ENCODE measurements at places on chromosomes 1 and 21.

DNA sequence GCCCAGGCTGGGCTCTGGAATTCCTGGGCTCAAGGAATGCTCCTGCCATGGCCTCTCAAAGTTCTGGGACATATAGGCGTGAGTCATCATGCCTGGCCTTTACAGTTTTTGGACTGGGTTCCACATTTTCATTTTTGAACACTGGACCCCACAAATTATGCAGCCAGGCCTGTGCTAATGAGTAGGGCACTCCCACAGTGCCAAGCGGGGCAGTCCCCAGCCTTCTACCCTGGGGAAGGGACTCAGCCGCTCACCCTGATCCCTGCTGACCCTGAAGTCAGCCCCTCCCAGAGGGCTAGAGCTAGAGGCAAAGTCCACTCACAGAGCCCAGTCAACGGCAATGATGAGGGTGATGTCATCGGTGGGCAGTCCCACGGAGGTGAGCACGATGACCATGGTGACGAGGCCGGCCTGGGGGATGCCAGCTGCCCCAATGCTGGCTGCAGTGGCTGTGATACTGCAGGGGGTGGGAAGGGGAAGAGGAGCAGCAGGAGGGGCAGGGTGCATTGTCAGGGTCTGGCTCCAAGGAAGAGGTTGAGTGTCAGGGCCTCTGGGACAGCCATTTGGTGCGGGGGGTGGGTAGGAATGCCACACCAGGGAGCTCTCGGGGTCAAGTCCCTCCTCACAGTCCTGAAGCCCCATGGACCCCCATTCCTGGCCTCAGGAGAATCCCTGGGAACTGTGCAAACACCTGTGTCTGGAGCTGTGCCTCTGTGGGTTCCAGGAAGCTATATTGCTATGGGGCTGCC is 27.6 kb downstream of the PODN start:
- DNase-seq = no peak

DNA sequence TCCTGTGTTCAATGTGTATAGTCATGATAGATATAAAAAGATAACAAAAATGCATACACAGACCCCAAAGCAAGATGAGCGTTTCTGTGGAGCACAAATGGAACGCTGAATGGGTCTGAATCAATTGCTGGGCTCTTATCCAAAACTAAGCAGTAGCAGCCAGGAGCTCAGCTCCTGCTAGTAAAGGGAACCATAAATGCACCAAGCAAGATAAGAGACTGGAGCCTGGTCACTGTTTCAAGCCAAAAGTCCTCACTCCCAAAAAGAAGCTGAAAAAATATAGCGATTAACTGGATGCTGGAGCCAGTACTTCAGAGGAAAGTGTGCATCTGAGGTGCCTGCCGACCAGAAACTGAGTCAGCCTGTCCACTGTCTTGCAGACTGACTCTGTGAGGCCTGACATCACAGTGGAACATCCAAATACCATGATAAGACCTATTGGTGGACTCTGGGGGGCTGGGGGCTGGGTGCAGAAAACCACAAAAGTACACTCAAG is 68.9 kb downstream of the LRRC8C start:
- no peak for DNase-seq

DNA sequence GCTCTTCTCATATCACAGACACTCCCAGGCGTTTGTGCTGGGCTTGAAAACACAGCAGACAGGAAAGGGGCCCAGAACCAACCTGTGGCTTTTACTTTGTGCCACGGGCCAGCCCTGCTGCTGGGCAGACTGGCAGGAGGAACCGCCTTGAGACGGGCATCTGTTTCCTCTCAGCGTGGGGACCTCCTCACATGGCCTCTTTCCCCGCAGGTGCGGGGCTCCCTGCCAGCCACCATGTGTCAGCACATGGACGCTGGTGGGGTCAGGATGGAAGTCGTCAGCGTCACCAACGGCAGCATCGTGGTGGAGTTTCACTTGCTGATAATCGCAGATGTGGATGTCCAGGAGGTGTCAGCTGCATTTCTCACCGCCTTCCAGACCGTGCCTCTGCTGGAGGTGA is 47.8 kb downstream of the UMODL1 start:
- no peak for DNase-seq

DNA sequence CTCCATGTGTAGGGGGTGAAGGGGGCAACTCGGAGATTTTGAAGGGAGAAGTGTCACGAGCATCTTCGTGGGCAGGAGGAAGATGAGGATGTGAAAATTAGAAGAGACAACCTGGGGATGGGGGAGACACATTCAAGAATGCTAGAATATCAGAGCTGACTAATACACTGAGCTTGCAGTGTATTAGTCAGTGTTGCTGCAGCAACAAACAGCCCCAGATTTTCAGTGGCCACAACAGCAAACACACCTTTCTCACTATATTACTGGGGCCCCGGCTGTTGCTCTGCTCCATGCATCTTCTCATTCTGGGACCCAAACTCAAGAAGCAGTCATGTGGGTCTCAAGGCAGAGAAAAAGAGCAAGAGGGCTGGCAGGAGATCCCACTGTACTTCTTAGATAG is 74.8 kb upstream of the SIM2 start:
- no peak for DNase-seq

DNA sequence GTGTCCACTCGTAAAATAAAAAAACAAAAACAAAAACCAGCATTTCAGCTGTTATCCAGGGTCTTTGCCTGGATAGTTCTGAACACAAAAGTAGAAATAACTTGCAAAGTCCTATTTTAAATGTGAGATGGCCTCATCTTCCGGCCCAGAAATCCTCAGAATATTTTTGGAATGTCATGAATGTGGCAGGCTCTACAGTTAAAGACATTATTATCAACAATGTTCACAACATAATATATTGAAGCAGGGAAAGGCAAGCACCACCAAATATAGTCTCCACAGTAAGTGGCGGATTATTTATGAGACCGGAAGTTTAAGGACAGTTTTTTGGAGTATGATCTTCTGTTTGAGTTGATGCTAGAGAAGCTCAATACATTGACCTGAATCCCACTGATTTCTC is 1.2 kb upstream of the C1orf198 start:
- DNase-seq = peak; percentile 25

DNA sequence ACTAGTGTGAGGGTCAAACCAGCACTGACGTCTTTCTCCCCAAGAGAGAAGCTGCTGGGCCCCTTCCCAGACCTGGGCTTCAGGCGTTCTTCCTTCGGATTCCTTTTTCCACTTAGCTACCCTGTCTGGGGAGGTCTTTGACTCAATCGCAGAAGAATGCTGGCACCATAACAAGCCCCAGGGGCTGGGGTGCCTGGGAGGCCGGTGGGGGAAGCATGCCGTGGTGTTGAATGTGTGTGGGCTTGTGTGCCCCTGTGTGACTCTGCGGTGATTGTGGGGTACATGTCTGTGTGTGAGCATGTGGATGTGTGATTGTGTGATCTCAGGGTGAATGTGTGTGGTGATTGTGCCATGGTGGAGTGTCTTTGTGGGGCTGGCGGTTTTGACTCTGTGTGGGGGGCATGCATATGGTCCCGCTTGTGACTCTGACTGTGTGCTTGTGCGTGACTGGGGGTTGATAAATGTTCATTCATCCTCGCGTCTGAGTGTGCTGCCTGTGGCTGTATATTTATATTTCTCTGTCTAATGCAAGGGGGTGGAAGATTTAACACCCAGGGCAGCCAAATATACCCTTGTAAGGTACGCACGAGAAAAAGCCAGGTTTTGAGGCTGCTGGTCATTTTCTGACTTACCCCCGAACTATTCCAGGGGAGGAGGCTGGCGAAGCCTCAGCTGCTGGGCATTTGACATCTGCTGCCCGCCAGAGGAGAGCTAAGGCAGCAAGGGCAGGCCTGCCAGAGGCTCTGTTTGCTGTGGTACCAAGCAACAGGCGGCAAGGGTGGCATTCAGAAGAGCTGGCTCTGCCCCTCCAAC is 1.1 kb upstream of the SYNC start:
- peak; percentile 99 for DNase-seq

DNA sequence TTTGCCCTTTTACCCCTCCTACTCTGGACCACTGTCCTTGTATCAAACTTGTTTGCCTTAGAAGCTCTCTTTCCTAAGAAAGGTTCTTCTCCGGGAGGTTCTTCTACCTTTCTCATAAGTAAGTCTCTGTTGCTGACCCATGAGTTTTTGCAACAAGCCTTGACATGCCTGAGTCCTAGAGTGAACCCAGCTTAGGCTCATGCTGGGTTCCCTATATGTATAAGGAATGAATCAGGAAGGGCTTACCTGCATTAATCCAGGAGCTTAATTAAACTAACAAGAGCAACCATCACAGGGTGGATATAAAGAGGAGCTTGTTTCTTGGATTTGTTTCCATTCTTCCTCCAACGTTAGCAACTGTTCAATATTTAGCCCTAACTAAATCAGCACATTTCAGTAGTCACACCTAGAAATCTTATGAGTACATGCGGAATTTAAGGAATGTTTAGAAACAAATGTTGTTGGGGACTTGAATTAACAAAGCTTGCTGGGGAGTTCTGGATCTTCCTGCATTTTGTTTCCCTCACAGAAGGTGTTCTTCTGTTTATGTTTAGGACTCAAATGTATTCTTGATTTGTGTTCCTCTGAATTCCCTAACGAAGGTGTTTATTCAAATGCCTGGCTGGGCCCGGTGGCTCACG is 64.3 kb upstream of the RAB3GAP2 start:
- DNase-seq = no peak

DNA sequence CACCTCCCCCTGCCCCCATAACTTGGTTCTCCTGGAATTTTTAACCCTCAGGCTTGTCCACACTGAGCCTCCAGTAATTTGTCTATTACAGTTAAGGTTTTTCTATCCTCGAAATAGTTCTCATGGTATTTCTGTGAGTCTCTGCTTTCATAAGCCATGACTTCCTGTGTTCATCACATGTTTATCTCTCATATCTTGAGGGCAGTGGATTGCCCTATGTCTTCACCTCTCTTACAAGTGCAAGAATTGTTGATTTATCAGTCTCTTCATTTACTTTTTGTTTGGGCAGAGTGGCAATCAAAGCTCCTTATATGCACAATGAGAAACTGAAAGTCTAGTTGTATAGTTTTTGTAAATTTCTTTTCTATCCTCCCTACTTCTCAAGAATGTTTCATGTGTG is 328.4 kb downstream of the PLA2G4A start:
- DNase-seq = no peak

GRCh38 chr1:201349092-201349491 is 28.4 kb downstream of the TNNT2 start:
- no peak for DNase-seq

All from kidney glomerular epithelial cell (primary cell).